ENCODE measurements at places on chromosomes 13 and 19. TPM values are rescaled to one million over a fixed set of nuclear protein-coding genes. Genes with fewer than 3 reads are reported as not detected.

DNA sequence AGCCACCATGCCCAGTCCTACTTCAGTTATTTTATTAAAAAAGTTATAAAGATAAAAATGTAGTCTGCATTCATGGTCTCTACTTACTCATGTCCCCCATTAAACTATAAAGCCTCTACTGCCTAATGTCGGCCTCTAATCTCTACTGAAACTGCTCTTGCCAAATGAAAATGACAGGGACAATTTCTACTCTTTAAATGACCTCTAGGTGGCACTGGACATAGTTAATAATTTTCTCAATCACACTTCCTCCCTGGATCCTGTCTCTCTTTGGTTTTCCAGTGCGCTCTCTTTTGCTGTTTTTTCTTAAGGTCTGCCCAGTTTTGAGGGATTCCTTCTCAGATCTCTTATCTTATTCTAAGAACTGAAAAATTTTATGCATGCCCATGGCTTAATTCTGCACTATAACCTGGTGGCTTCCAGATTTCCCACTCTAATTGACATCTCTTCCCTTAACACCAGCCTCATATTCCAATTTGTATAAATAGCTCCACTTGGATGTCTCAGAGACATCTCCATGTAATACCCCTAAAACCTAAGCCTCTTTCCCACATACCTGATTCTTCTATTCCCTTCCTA lies 54.3 kb downstream of the MTMR6 start:
- no peak overlapping the region for H3K4me3 ChIP-seq
- H3K27me3 ChIP-seq: peaks cover 7% of the 10 kb centered on the region
- DNase-seq: peak; percentile 56
- no peaks in the 10 kb centered on the region for H3K4me1 ChIP-seq
- no peaks in the 10 kb centered on the region for H3K36me3 ChIP-seq

- H3K4me3 ChIP-seq: no peak overlapping the region
- DNase-seq: no peak
- no peaks in the 10 kb centered on the region for H3K4me1 ChIP-seq
- no peaks in the 10 kb centered on the region for H3K27me3 ChIP-seq
Observed at GRCh38 chr19:33146209-33146608, 14.3 kb downstream of the WDR88 start.

DNA sequence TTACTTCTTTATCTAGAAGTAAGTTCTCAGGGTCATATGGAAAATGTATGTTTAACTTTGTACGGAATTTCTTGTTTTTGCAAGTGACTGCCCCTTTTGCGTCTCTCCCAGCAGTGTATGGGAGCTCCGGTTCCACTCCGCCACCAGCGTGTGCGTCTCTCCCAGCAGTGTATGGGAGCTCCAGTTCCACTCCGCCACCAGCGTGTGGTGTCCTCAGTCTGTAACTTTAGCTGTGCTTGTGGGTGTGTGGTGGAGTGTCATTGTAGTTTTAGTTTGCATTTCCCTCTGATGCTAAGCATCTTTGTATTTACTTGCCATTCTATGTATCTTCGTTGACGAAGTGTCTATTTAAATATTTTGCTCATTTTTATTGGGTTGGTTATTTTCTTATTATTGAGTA lies 2.4 kb downstream of the CUL4A start:
- H3K27ac ChIP-seq: no peak overlapping the region
- no peaks in the 10 kb centered on the region for H3K27me3 ChIP-seq
- DNase-seq: no peak
- H3K36me3 ChIP-seq: no peaks in the 10 kb centered on the region
- no peak overlapping the region for H3K4me3 ChIP-seq

The NKG7 gene
- total RNA-seq: not detected

- no peaks in the 10 kb centered on the region for H3K36me3 ChIP-seq
- no peak for DNase-seq
Observed at GRCh38 chr13:67226696-67227095, 3.4 kb downstream of the PCDH9 start.

GRCh38 chr19:45613926-45614725 lies 12.1 kb upstream of the GPR4 start:
- peak; percentile 83 for DNase-seq
- H3K36me3 ChIP-seq: no peaks in the 10 kb centered on the region
- no peaks in the 10 kb centered on the region for H3K4me1 ChIP-seq
- H3K27ac ChIP-seq: peak overlapping the region; percentile 83

GRCh38 chr13:95604556-95604915 lies 40.0 kb downstream of the DZIP1 start:
- no peaks in the 10 kb centered on the region for H3K36me3 ChIP-seq
- no peaks in the 10 kb centered on the region for H3K27me3 ChIP-seq
- H3K4me1 ChIP-seq: no peaks in the 10 kb centered on the region
- no peak overlapping the region for H3K27ac ChIP-seq

The KLF1 gene
- 0.37 TPM for total RNA-seq

- no peak overlapping the region for H3K27ac ChIP-seq
- H3K27me3 ChIP-seq: peaks cover 68% of the 10 kb centered on the region
- H3K36me3 ChIP-seq: no peaks in the 10 kb centered on the region
- peaks cover 4% of the 10 kb centered on the region for H3K4me1 ChIP-seq
- no peak for DNase-seq
- H3K4me3 ChIP-seq: no peak overlapping the region
Observed at GRCh38 chr19:13005861-13006370, 10.6 kb downstream of the NFIX start.

The KASH5 gene
- not detected for total RNA-seq

DNA sequence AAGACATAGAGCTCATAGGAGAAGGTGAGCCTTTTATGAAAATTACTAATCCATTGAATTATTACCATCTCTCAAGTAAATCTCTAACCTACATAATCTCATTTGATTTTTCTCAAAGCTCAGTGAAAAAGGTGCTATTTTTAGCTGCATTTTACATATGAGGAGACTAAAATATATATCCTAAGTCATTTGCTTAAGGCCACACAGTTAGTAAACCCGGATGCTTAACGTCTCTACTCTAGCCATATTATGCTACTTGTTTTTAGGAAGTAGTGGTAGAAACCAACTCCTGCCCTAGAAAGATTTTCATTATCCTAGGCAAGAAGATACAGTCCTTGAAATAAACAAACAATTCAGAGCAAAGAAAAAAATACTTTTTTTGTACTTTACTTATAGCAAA lies 108.9 kb downstream of the RBM26 start:
- no peak overlapping the region for H3K4me3 ChIP-seq
- DNase-seq: no peak
- no peak overlapping the region for H3K27ac ChIP-seq

DNA sequence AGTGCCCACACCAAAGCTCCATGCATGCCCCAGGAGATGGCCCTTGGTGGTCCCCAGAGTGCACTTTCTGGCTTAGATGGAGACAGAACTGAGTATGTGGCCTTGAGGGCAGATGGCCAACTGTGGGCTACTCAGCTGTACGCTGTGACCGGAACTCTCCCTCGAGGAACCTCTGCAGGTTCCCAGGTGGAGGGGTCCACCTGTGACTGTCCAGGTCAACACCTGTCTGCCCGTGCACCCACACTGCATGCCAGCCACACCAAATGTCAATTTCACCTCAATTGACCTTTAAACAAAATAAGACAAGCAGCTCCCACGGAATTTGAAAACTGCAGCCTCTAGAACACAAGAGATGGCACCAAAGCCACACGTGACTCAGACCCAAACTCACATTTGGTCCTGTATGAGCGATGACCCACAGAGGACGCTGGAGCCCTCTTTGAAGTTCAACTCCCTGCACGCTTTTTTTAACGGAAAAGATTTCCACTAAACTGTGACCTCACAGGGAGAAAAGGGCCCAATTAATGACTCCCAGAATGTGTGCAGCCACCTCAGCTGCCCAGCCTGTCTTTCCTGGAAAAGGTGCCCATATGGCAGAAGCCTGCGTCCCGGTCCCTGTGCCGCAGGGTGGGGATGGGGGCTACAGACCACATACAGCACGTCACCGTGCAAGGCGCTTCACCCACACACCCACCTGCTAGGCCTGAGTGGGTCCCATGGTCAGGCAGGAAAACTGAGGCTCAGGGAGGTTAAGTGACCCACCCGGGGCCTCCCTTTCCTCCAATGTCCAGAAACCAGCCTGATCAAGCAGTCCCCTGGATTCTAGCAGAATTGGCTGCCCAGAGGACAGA lies 47.7 kb downstream of the KLF2 start:
- no peak overlapping the region for H3K27ac ChIP-seq
- no peak overlapping the region for H3K4me3 ChIP-seq
- DNase-seq: no peak
- H3K36me3 ChIP-seq: no peaks in the 10 kb centered on the region
- H3K27me3 ChIP-seq: no peaks in the 10 kb centered on the region

The FFAR3 gene
- total RNA-seq: 1.6 TPM

DNA sequence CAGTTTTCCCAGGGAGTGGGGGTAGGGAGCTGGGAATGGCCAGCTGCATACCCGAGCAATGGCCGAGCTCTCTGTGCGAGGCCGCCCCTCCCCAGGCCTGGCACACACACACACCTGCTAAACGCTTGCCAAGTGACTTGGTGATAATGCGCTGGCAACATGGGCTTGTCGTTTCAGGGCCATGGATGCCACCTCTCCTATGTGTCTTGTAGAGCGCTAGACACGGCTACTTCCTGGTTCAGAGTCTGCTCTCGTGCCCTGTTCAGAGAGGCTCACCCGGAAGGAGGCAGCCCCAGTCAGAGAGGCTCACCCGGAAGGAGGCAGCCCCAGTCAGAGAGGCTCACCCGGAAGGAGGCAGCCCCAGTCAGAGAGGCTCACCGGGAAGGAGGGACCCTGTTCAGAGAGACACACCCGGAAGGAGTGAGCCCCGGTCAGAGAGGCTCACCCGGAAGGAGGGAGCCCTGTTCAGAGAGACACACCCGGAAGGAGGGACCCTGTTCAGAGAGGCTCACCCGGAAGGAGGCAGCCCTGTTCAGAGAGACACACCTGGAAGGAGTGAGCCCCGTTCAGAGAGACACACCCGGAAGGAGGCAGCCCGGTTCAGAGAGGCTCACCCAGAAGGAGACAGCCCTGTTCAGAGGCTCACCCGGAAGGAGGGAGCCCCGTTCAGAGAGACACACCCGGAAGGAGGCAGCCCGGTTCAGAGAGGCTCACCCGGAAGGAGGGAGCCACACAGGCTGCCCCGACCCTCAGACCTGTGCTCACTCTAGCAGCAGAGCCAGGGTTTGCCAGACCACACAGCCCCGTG lies 4.2 kb downstream of the ADPRHL1 start:
- H3K36me3 ChIP-seq: no peaks in the 10 kb centered on the region
- no peaks in the 10 kb centered on the region for H3K4me1 ChIP-seq
- DNase-seq: peak; percentile 48
- no peaks in the 10 kb centered on the region for H3K27me3 ChIP-seq

- H3K4me1 ChIP-seq: no peaks in the 10 kb centered on the region
- no peaks in the 10 kb centered on the region for H3K36me3 ChIP-seq
- DNase-seq: peak; percentile 22
Observed at GRCh38 chr13:100666124-100666523, 8.5 kb downstream of the TMTC4 start.

- peaks cover 14% of the 10 kb centered on the region for H3K4me1 ChIP-seq
- peak overlapping the region; percentile 33 for H3K4me3 ChIP-seq
Observed at GRCh38 chr19:55353803-55354697, 469 bp downstream of the COX6B2 start.

DNA sequence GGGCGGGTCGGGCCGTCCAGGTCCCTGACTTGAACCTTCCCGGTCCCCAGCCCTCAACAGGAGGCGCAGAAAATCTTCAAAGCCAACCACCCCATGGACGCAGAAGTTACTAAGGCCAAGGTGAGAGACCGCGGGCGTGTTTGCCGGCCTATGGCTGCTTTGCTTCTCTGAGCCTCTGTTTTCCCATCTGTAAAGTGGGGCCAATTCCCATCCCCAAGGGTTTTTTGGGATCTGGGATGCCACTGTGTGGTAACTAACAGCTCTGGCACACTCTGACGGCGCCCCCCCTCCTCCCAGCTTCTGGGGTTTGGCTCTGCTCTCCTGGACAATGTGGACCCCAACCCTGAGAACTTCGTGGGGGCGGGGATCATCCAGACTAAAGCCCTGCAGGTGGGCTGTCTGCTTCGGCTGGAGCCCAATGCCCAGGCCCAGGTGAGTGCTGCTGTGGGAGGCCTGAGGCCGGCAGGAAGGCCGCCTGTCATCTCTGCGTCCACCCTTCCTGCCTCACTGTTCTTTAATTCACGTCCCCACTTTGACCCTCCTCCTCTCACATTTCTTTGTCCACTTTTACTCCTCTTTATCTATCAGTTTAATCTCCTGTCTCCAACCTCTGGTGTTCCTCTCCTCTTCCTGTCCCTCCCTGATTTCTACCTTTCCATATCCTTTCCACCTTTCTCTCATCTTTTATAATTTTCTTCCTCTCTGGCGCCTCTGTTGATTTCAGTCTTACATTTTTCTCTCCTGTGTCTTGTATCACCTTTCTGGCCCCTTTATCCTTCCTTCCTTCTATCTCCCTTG lies 7.1 kb downstream of the FUZ start:
- no peak for DNase-seq
- H3K4me3 ChIP-seq: no peak overlapping the region
- H3K36me3 ChIP-seq: no peaks in the 10 kb centered on the region
- no peaks in the 10 kb centered on the region for H3K27me3 ChIP-seq
- H3K4me1 ChIP-seq: peaks cover 11% of the 10 kb centered on the region

GRCh38 chr13:110938662-110939421 lies 24.0 kb upstream of the ANKRD10 start:
- no peaks in the 10 kb centered on the region for H3K27me3 ChIP-seq
- H3K36me3 ChIP-seq: no peaks in the 10 kb centered on the region
- H3K4me3 ChIP-seq: no peak overlapping the region
- H3K4me1 ChIP-seq: no peaks in the 10 kb centered on the region
- DNase-seq: no peak

DNA sequence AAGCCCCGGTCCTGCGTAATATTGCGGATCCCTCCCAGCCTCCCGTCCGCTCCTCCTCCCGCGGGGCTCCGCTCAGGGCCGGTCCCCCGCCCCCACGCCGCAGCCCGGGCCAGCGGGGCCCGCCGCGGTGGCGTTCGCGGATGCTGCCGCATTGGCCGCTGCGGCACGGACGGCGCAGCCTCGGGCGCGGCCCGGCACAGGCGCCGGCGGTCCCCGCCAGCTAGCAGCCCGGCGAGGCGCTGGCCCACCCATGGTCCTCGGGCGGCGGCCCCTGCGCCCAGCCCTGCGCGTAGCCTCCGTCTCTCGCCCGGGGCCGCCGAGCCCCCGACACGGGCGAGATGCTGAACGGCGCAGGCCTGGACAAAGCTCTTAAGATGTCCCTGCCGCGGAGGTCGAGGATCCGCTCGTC lies at the start of gene ATP8A2:
Gene ATP8A2 (plus strand): TSS at position 100 of the 409 bp plus-strand sequence. CDS start 239 bp downstream, at position 339.
- DNase-seq: peak; percentile 30
- no peaks in the 10 kb centered on the region for H3K36me3 ChIP-seq
- H3K4me1 ChIP-seq: no peaks in the 10 kb centered on the region
- H3K4me3 ChIP-seq: peak within 1 kb of the TSS; percentile 39
- no peak within 1 kb of the TSS for H3K27ac ChIP-seq

Data from hepatocyte (in vitro differentiated cells).